ENCODE measurements at places on chromosomes 4 and X.
A peak's percentile ranks its signal among the peaks of the same experiment; 100 is the strongest.

DNA sequence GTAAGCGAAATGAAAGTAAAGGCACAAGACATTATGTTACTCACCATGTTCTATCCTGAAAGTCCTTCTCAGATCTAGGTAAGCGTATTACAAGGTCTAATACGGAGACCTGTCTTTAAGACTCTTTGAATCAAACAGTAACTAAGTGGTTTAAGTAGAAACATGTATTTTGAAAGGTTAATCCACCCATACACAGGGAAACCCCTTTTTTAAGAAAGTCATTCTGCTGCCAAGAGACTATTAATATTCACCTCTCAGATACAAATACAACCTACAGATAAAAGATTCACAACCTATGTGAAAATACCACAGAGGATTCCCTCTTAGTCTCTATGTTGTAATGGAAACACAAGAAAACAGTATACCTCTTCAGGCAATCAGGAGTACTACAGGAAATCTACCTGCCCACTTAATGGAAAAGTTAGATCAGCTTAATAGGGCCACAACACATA lies 63.2 kb upstream of the TNIP3 start:
- DNase-seq, result no peak

- DNase-seq, result no peak
Measured at GRCh38 chr4:168197926-168198325, 105.6 kb downstream of the ANXA10 start.

- DNase-seq, result no peak
Measured at GRCh38 chrX:118360429-118361125, 14.7 kb downstream of the WDR44 start.

GRCh38 chrX:134542485-134542884 lies 82.5 kb downstream of the HPRT1 start:
- DNase-seq, result no peak

- no peak for DNase-seq
Measured at GRCh38 chr4:89860971-89861370, 24.0 kb upstream of the SNCA start.

GRCh38 chr4:124459941-124460310 lies 252.6 kb downstream of the ANKRD50 start:
- peak; percentile 45 for DNase-seq

DNA sequence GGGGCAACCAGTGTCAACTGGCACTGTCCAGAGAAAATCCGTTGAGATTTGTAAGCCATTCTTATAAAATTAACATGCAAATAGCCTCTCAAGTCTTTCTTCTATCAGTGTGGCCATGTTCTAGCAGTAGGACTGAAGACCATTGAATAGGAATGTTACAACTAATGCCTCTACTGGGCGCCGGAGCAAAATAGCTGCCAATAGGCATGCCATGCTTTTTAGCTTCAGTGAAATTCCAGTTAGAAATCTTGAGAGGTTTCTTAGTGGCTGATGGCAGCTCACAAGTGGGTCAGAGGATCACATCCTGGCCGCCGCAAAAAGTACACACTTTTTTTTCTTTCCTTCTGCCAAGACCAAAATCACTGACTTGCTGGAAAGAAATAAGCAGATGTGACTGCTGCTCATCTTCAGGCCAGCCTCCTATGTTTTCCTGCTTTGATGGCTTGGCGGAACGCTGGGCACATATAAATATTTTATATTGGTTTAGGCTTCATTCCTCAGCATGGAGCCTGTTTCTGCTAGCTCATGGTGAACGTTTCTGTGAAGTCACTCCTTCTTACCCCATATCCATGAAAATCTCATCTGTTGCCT lies 293.1 kb downstream of the TENM3 start:
- DNase-seq, result no peak

- DNase-seq, result peak; percentile 24
Measured at GRCh38 chr4:85968945-85969819, 390.7 kb downstream of the MAPK10 start.

DNA sequence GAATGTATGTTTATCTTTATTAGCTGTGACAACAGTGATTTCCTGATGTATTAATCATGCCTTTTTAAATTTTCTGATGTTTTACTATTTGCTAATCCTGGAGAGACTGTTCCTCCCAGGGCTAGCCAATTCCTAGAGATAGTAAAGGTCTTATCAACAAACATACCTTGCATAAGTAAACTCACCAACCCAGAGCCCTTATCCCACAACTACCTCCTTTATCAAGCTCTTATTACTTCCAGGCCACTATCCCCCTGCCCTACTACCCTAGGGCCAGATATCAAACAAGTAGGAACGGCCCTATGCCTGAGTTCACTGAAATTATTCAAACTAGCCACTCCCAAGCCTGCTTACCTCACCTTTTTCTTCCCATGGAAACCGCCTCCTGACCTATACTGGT lies 58.2 kb upstream of the NPNT start:
- DNase-seq, result no peak

DNA sequence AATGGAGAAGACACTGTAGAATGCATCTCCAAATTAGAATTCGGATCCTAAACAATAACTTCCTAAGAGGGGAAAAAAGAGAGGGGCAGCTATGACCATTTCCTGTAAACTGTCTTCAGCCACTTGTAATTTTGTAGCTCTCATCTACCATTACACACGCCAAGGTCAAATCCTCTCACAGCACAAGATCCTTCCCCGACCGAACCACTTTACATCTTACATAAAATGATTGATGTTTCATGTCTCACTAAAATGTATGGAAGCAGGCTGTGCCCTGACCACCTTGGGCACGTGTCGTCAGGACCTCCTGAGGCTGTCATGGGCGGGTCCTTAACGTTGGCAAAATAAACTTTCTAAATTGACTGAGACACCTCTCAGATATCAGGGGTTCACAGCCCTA lies 24.1 kb upstream of the PBDC1 start:
- no peak for DNase-seq

DNA sequence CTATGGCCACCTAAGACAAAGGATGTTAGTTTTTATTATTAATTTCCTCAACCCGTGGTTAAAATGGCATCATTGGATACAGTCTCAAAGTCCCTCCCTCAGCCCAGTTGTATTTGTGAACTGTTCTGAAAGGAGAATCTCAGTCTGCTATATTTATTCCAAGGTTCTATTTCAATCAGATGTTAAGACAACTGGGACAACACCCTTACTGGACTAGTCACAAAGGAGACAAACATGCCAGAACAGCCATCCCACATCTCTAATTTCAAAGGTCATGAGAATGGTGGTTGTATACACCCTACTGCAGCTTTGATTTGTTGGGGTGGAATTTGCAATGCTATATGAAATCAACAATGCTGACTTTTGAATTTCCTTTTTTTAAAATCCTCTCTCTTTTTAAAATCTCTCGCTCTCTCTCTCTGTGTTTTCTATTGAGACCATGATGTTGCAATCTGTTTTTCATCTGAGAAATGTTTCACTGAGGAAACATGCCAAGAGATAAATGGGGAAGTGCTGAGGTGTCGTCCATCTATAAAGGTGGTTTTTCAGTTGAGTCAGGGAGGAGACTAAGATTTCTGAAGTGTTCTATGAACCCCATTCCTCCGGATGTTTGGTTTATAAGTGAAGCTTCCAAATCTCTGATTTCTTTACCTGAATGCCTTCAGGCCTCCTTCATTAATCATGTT lies 201.5 kb upstream of the GATB start:
- DNase-seq, result no peak

DNA sequence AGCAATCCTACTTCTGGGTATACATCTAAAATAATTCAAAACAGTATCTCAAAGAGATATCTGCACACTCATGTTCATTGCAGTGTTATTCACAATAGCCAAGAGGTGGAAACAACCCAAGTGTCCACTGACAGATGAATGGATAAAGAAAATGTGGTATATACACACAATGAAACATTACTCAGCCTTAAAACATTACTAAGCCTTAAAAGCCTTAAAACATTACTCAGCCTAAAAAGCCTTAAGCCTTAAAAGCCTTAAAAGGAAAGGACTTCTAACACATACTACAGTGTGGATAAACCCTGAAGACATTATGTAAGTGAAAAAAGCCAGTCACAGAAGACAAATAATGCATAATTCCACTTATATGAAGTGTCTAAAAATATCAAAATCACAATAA lies 40.3 kb upstream of the TFDP3 start:
- DNase-seq, result no peak

GRCh38 chr4:119103263-119103662 lies 32.4 kb upstream of the MYOZ2 start:
- DNase-seq, result no peak

DNA sequence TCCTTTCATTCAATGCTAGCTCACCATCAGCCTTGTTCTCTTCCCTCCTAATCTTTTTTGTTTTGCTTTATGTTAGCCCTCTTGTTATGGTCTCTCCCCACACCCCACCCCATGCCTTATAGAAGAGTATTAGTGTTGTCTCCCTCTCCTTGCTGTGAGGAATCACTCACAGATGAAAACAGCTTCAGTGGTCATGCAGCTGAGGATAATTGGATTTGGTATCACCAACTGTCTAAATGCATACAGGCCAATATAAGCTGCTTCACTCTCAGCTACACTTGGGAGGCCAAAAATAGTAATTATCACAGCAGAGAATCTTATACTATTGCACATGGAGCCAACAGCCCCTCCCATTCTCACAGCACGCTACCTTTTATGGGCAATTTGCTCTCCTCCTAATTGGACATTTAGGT lies 494.6 kb upstream of the FAM241A start:
- no peak for DNase-seq

Measured in neuronal stem cell (in vitro differentiated cells).